ENCODE measurements at places on chromosomes 16 and 17. TPM values are rescaled to one million over a fixed set of nuclear protein-coding genes. Genes with fewer than 3 reads are reported as not detected.

Gene CSHL1
- total RNA-seq, result not detected

GRCh38 chr16:26905336-26905735 lies 161.4 kb upstream of the C16orf82 start:
- no peak for DNase-seq

Gene CD300H
- total RNA-seq, result not detected

Gene TBX6
- 0.24 TPM for total RNA-seq

Data from HepG2 (cell line).